ENCODE measurements at places on chromosomes 13 and 19.

DNA sequence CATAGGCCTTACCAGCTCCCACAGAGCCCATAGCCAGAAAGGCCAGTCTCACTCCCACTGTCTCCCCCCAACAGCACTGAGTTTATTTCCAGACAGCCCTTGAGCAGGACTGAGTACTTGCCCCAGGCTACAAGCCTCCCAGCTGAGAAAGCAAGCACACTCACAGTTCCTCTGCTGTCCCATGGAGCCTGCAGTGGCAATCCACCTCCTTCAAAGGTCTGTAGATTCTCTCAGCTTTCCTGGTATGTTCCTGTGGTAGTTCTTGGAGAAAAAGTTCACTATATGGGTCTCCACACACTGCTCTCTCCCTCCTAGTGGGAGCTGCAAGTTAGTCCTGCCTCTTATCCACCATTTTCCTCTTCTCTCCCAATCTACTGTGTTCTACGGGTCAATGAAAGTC lies 728.7 kb downstream of the DIAPH3 start:
- DNase-seq = no peak

- DNase-seq = no peak
These were observed 15.9 kb upstream of the ZNF681 start for GRCh38 chr19:23774524-23774971.

DNA sequence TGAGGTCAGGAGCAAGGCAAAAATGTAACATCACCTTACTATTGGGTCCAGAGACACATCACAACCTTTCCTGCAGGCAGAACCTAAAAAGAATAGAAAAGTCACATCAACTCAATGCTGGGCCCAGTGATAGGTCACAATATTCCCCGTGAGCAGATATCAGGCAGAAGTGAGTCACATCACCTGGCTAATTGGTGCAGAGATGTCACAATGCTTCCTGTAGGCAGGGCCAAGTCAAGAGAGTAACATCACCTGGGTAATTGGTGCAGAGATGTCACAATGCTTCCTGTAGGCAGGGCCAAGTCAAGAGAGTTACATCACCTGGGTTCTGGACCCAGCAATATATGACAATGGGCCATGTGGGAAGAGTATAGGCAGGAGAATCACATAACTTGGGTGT lies 63.4 kb downstream of the ZNF726 start:
- no peak for DNase-seq

- no peak for DNase-seq
These were observed 1.3 kb upstream of the DOCK9 start for GRCh38 chr13:98979012-98979660.

DNA sequence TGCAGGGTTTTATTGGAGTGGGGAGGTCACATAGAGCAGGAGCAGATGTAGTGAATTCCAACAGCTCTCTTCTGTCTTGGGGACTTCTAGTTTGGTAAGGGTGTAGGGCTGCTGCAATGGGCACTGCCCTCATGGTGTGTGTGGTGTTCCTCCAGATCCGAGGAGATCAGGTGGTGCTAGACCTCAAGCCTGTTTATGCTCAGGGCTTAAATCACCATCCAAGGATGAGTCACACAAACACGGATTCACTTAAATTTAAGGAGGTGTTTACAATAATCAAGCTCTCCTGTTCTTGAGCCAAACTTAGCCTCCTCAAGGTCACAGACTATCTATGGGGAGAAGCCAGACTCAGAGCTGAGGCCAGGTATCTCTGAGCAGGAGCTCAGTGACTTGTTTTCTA lies 23.0 kb downstream of the HS6ST3 start:
- no peak for DNase-seq

GRCh38 chr19:34832581-34833112 lies 59.6 kb upstream of the ZNF599 start:
- DNase-seq = no peak

DNA sequence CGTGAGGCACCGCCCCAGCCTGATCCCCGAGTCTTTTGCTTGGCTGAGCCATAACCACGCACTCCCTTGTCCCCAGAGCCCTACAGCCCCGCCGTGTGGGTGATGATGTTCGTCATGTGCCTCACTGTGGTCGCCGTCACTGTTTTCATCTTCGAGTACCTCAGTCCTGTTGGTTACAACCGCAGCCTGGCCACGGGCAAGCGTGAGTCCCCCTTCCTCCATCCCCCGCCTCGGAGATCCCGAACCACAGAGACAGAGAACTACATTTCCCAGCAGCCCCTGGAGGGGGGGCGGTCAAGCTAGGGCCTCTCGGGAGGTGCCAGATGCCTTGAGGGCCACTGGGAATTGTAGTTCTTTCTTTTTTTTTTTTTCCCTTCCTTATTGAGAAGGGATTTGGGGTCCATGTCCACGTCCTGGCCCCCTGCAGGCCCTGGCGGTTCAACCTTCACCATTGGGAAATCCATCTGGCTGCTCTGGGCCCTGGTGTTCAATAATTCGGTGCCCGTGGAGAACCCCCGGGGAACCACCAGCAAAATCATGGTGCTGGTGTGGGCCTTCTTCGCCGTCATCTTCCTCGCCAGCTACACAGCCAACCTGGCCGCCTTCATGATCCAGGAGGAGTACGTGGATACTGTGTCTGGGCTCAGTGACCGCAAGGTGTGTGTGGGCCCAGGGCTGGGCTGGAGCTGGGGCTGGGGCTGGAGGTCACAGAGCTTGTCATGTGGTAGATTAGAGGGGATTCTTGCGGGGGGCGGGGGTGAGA lies 25.9 kb downstream of the GRIN2D start:
- DNase-seq = no peak

DNA sequence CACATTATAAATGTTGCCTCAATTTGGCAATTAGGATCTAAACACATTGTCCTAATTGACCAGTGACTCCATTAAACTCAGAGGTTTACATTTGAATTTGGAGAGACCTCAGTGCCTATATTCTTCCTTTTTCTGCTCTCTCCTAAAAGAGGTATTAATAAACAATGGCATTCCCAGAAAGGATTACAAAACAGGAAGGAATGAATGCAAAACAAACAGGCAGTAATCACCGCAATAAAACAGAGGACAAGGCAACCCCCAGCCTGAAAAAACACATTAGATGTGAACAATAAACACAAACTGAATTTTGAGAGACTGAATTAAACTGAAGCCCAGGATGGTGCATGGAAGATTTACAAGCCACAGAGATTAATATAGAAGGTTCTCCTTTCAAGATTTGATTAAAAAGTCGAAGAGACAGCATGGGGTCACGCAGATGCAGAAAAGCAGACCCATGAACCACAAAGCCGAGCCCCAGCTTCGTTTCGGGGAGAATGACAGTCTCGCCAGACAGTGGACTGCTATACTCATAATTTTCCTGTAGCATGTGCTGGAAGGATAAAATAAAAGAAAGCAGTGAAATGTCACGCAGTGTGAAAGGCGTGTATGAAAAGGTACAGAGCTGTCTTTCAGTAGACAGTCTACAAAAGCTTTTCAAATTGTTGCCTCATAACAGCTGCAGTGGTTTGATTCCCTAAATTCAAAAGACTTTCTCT lies 503.0 kb downstream of the LIG4 start:
- DNase-seq = no peak

GRCh38 chr13:87234981-87235380 lies 436.2 kb upstream of the SLITRK5 start:
- DNase-seq = peak; percentile 39

- DNase-seq = no peak
These were observed 87.0 kb upstream of the HTR2A start for GRCh38 chr13:46983881-46984280.

DNA sequence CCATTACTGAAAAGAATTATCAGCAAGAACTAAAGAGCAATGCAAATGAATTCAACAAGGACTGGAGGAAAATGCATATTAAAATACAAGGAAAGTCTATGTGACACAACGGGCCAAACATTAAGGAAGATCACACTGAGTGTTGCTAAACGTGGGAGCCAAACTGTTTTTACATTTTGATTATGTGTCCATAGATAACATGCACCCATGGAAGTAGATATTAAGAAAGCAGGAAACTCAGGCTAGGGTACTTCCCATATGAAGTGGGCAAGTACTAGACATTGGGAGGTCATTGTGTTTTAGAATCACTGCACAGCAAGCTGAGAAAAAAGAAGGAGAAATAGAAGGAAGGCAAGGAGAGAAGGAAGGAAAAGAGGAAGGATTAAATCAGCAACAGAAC lies 161.8 kb downstream of the KCTD12 start:
- no peak for DNase-seq

GRCh38 chr19:14432791-14433553 lies at the start of gene PKN1:
PKN1 (plus strand) TSS chr19:14433306; CDS start chr19:14433522, 216 bp downstream.
- no peak for DNase-seq

All from kidney glomerular epithelial cell (primary cell).